PC-9 (cell line): ENCODE measurements at places on chromosomes 13 and 19. TPM values are rescaled to one million over a fixed set of nuclear protein-coding genes. Genes with fewer than 3 reads are reported as not detected.
A peak's percentile ranks its signal among the peaks of the same experiment; 100 is the strongest.

DNA sequence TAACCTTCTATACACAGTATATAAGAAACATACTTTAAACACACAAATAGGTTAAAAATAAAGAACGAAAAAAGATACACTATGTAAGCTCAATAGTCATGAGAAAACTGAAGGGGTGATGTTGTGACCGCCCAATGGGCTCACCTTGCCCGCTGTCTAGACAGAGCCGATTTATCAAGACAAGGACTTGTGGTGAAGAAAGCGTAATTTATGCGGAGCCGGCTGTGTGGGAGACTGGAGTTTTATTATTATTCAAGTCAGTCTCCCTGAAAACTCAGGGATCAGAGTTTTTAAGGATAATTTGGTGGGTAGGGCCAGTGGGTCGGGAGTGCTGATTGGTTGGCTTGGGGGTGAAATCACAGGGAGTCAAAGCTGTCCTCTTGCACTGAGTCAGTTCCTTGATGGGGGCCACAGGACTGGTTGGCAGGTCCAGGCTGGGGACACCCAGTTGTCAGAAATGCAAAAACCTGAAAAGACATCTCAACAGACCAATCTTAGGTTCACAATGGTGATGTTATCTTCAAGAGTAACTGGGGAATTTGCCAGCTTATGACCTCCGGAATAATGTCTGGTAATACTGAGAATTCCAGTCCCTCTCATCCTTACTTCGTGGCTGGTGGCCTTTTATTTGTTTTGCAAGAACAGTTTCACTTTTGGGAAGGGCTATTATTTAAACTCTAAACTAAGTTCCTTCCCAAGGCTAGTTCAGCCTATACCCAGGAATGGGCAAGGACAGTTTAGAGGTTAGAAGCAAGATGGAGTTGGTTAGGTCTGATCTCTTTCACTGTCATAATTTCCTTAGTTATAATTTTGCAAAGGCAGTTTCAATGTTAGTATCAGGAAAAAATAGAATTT is 96.6 kb downstream of the UBL3 start:
- DNase-seq, result no peak

- DNase-seq, result peak; percentile 47
Measured at GRCh38 chr19:47633517-47633916, 24.6 kb downstream of the BICRA start.

SBSN gene
- 0.76 and 0.88 TPM in 2 replicates for total RNA-seq

SLC25A41 gene
- not detected in 2 replicates for total RNA-seq

EPS8L1 gene
- 111 and 162 TPM in 2 replicates for total RNA-seq

DNA sequence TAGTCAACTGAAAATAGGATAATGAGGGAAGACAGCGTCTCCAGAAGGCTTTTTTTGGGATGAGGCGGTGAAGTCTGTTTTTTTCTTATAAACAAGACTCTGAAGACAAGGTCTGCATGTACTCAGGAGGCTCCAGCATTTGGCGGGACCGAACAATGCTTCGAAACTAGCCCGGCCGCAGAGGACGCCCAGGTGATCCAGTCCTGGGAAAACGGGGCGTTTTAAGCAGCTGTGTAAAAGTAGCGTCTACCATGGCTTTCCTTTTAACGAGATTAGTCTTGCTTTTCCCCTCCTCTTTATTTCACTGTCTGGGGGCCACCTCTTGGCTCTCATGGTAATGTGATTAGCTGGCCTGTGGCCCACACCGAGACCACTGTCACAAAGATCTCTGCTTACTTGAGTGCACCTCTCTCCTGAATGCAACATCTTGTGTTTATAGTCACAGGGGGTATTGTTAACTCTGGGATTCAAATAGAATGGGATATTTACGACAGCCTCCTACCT is 29.4 kb upstream of the GTF3A start:
- DNase-seq, result no peak

GRCh38 chr19:53004242-53004641 is 9.5 kb upstream of the ERVV-1 start:
- no peak for DNase-seq

- no peak for DNase-seq
Measured at GRCh38 chr19:19105365-19106055, 32.8 kb downstream of the TMEM161A start.

POLD1 gene
- total RNA-seq, result 91.2 and 101 TPM in 2 replicates

DNA sequence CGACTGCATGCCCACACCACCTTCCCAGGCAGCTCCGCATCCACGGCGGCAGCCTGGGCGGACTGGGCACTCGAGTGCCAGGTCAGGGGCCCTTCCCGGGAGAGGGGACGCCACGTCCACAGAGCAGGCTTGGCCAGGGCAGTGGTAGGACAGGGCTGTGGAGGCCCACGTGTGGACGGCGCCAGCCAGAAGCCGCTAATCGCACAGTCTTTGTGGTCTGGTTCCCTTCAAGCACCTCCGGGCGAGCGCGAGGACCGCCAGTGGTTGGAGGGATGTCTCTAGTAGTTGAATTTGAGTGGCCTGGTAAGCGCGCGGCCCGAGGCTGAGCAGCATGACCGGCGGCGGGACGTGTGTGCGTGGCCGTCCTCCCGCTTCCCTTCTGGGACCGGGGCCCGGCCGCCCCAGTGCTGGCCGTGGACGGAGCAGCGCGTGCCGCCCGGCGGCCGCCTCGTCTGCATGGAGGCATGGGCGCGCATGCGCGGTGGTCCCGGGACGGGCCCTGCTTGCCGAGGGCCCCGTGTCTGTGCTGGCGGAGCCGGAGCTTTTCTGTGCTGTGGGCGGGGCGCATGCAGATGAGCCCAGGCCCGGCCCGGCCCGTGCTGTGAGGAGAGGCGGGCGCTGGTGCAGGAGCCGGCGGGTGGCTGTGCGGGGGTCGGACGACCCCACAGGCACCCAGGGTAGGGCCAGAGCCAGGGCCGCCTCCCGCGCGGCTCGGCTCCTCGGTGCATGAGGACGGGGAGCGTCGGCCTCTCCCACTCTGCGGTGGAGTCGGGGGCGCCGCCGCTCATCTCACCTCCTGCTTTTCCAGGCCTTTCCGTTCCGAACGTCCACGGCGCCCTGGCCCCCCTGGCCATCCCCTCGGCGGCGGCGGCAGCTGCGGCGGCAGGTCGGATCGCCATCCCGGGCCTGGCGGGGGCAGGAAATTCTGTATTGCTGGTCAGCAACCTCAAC is 8.6 kb downstream of the PTBP1 start:
- no peak for DNase-seq

CCDC169 gene
- 6.5 and 6.9 TPM in 2 replicates for total RNA-seq

DNA sequence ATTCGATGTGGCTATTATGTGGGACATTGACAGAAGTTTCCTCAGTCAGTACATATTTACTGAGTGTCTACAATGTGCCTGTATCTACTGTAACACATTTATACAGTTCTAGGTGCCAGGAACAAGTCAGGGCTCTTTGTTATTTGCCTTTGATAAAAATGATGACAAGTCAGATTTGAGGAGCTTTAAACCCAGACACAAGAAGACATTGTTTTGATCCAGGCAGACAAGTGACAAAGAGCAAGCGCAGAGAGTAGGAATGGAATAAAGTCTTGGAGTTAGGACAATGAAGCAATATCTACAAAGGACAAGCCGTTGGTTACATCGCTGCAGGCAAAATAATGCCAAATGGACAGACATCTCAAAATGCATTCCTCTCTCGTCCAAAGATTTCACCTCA is 70.1 kb downstream of the ITGBL1 start:
- DNase-seq, result no peak

VSTM1 gene
- 0.59 TPM in 1 of 2 replicates, not detected in the other for total RNA-seq

DNA sequence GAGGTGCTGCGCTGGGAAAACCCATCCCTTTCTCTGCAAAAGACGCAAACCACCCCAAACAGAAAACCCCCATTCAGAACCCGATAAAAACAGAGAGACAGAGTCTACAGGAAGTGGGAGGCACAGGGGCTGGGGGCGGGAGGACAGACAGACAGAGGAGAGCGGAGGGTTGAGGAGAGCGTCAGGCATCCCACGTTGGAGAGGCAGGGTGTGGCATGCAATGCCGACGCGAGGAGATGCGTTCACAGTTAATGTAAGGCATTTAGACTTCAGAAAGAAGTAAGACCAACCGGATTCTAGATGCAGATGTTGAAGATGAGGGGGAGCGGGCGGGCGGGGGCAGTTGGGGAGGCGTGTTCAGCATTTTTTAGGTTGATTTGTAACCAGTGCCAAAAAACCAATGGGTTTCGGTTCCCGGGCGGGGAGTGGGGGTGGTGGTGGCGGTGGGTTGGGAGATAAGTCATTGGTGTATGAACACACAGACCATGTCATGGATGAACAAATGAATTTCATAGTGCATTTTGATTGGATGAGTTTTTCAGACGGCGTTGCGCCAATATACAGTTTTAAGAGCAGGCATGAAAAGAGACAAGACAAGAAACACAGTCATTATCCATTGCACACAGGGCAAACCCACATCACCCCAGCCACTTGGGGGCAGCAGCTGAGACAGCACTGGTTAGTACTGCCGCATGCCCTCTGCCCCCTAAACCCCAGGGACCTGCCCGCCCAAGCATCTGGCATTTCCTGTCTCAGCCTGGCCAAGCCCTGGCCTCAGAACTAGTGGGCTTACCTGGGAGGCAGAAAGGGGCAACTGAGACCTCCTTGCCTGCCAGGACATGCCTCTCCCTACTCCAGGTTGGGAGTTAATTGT is 91.3 kb downstream of the IER2 start:
- peak; percentile 29 for DNase-seq

ZNF417 gene
- total RNA-seq, result 16.1 and 19.6 TPM in 2 replicates

DNA sequence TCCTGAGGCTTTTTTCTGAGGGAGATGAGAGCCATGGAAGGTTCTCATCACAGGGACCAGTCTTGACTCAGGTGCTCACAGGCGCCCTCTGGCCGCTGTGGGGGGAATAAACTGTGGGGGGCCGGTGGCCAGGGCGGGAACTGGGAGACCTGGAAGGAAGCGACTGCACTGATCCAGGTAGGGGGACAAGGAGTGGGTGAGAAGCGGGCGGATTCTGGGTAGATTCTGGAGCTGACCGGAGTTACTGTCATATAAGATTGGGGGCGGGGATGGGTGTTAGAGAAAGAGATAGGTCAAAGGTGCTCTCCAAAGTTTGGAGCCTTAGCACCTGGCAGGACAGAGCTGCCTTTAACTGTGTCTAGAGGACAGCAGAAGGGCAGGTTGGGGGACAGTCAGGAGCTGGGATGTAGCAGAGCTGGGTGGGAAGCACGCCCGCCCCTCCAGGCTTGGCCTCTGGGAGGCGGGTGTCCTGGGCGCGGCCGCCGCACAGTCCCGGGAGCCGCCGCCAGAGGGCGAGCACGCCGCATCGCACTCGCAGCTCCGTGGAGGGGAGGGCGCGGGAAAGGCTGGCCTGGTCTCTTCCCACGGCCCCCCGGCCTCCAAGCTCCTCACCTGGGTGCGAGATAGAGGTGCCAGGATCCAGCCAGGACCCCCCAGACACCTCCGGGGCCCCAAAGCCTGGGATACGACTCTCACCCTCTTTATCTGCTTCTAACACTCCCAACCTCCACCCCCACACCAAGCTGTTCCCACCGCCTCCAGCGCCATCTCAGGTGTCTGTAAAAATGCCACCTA is 4.2 kb upstream of the DAND5 start:
- peak; percentile 63 for DNase-seq

GRCh38 chr13:22173610-22174009 is 502.7 kb downstream of the FGF9 start:
- DNase-seq, result no peak

DNA sequence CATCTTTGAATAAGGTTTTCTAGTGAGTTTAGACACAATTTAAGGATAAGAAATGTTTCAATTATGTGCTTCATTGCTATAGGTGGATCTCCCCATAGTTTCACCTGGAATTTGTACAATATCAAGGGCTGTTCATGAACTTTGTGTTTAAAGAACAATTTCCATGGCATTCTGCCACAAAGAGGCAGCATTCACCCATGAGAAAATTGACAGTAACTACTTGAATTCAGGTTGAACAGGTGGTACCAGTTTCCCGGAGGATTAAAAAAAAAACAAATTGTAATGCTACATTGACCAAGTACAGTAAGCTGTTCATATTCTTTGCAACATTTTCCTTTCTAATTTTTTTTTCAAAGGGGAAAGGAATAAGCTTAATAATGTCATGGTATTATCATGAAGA is 9.1 kb downstream of the SLITRK5 start:
- DNase-seq, result peak; percentile 38

- DNase-seq, result peak; percentile 76
Measured at GRCh38 chr19:1864480-1865171, 1.2 kb upstream of the KLF16 start.

DNA sequence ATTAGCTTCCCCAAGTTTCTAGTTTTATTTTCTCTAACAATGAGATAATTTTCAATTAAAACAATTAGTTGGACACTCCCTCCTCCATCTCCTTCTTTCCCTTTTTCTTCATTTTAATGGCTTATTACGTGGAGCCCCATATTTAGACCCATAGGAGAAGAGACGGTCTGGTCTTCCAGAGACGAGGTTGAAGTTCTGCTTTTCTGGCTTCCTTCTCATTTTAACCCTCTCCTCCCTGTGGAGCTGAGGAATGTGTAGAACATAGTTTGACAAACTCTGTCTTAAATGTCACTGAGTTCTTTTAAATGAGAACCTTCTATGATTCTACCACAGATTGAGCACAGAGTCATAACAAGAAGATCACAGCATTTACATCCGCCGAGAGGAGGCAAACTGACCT is 86.8 kb downstream of the EDNRB start:
- no peak for DNase-seq

FFAR3 gene
- total RNA-seq, result not detected in 2 replicates

GRCh38 chr13:57063007-57063406 is 77.7 kb upstream of the PRR20A start:
- no peak for DNase-seq

- DNase-seq, result no peak
Measured at GRCh38 chr19:29446361-29446760, 79.4 kb upstream of the VSTM2B start.

DNA sequence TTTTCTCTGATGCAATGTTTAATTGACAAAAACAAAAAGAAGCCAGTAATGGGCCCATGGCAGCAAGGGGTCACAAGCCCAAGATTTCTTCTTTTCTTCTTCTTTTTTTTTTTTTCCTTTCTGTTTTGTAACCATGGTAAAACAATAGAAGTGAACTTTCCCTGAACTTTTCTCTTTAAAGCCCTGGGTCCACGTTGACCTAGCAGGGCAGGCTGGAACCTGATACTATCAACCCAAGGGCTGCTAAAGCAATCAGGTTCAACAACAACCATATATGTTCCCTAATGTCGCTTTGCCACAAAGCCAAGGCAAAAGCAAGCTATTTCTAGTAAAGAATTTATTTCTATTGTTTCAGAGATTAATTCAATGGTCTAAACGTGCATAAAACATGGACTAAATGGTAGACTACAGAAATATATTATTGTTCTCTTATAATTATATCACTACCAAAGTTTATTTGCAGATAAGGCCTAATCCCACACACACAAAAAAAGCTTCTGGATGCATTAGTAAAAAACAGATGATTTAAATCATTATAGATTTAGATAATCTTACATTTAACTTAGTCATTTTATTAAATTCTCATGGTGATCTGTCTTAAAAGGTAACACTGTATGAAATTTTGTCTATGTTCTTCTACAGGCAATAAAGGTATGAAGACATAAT is 153.9 kb downstream of the DACH1 start:
- DNase-seq, result peak; percentile 49

DNA sequence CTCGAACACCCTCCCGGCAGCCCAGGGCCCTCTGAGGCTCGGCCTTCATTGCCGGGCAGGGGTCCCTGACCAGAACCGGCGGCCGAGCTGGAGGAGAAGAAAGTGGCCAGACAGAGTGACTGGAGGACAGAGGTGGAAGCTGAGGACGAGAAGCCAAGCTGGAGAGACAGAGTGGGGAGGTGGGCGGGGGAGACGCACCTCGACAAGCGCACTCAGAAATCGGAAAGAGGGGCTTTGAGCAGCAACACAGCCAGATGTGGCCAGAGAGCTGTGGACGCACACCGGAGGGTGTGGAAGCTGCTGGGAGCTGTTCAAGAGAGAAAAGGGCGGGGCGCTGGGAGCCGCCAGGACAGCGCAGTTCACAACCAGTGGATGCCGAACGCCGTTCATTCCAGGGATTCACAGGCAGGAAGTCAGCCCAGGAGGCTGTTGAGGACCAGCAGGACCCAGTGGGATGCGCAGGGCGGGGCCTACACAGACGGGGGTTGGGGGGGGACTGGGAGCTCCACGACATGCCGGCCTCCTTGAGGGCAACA is 28.2 kb upstream of the C13orf46 start:
- no peak for DNase-seq
